ENCODE measurements at places on chromosomes 5 and 9.

- no peak for DNase-seq
Measured at GRCh38 chr9:130242270-130243014, 23.1 kb upstream of the HMCN2 start.

GRCh38 chr9:90979639-90980038 lies 178.0 kb downstream of the SYK start:
- no peak for DNase-seq

GRCh38 chr9:103804077-103804735 lies 289.9 kb upstream of the SMC2 start:
- DNase-seq = no peak

DNA sequence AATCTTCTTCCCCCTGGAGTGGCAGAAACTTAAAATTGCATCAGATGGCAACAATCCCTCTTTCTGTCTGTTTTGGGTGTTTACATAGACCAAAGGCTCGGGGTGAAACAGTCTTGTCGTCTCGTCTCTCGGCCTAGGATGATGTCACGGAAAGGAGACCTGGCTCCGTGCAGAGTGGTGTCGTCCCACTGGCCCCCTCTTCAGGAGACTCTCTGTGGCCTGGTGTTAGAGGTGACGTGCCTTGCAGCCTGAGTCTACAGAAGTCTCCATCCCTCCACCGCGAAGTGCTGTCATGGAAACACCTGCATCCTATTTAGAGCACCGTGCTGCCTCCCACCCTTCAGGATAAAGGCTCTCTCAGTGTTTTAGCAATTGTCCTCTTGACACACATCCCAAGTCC lies 409.7 kb downstream of the IRX1 start:
- no peak for DNase-seq

DNA sequence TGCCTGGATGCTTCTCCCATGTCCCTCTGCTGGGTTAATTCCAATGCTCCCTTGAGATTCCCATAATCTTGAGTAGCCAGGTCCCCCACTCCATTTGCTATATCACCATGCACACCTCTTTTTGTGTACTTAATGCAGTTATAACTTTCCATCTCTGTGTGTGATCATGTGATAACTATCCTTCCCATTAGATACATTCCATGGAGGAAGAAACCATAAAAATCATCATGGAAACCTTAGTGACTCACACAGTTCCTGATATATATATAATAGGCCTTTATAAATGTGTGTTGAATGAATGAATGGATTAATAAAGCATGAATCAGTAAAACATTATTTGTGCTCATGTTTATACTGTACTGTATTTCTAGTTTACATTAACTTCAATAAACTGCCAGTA lies 104.6 kb downstream of the PCSK5 start:
- no peak for DNase-seq

GRCh38 chr9:13975611-13976290 lies 338.2 kb downstream of the NFIB start:
- no peak for DNase-seq

GRCh38 chr9:89821081-89821480 lies 216.3 kb downstream of the GADD45G start:
- no peak for DNase-seq

- no peak for DNase-seq
Measured at GRCh38 chr9:127910613-127911205, 6.1 kb downstream of the ST6GALNAC4 start.

GRCh38 chr5:146716636-146717035 lies 161.9 kb downstream of the PPP2R2B start:
- DNase-seq = no peak

GRCh38 chr9:21210311-21210710 lies 3.4 kb upstream of the IFNA10 start:
- no peak for DNase-seq

- no peak for DNase-seq
Measured at GRCh38 chr9:35277171-35277520, 115.3 kb downstream of the UNC13B start.

DNA sequence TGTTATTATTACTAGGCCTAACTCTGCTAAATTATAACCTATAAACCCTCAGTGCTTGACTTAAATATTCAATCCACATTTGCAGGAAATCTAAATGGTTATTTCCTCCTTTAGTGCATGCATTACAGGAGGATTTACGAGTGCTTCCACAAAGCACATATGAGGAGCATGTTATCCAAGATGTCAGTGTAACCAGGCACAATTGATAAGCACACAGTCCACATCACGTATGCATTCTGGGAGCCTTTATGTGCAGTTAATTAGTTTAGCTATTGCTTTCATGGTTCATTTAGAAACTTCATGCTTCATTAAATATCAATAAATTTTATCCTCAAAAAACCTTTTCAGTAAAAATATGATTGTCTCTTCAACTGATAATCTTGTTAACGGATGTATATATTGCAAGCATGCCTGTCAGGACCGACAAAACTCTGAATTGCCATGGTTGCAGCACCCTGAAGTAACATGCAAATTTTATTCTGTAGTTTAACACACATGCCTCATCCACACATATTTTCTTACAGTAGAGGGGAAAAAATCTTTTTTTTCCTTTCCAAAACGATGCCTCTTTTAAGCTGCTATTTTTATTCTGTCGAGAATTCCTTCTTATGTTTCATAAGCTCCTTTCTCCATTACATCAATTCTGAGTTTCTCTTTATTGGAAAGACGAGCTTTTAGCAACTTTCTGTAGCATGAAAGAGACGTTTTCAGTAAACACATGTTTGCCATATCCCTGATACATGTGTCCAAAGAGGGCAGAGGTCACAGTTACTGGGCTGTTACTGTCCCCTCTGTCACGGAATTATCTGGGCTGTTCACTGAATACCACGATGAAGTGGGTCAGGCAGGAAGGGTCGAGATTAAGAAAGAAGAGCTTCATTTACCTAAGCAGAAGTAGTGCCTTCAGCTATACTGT lies 142.0 kb downstream of the GLIS3 start:
- no peak for DNase-seq

DNA sequence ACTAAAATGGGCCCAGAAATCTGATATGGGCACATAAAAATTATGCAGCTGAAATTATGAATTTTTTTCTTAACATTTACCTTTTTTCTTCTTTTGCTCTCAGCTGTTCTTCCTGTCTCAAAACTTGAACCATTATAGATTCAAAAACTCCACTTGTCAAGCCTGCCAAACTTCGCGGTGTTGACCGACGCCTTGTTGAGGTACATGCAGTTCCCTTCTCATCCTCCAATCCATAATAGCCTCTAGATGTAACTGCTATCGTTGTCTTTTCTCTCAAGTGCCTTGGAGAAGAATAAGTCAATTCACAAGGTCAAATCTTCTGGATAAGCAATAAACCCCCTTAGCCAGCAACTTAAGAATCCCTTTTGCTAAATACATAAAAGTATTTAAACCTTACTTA lies 27.2 kb downstream of the RANBP6 start:
- DNase-seq = no peak

- no peak for DNase-seq
Measured at GRCh38 chr5:74651710-74652109, 11.2 kb upstream of the ENC1 start.

- no peak for DNase-seq
Measured at GRCh38 chr5:103218164-103218563, 40.4 kb upstream of the MACIR start.

DNA sequence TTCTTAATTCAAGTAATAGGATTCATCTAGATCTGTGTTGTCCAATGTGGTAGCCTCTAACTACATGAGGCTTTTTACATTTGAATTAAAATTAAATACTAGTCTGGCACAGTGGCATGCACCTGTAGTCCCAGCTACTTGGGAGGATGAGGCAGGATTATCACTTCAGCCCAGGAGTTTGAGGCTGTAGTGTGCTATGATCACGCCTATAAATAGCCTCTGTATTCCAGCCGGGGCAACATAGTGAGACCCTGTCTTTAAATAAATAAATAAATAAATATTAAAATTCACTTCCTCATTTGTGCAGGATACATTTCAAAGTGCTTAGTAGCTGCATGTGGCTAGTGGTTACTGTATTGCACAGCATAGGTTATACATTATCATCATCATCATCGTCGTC lies 91.8 kb downstream of the UBE2R2 start:
- no peak for DNase-seq

Data from stimulated activated CD4-positive, alpha-beta T cell treated with anti-CD3 and anti-CD28 coated beads, Interleukin-2, amount 100 ng/mL, for 24 hours (primary cell).